Activated naive CD4-positive, alpha-beta T cell treated with anti-CD3 and anti-CD28 coated beads, Interleukin-2, amount 50 U/mL, for 72 hours (primary cell): ENCODE measurements at places on chromosomes 13 and 19. TPM values are rescaled to one million over a fixed set of nuclear protein-coding genes. Genes with fewer than 3 reads are reported as not detected.

ZNF714 gene
- total RNA-seq, result 31.0 TPM

- no peak for DNase-seq
Measured at GRCh38 chr13:20685092-20685491, 18.4 kb upstream of the IL17D start.

DNA sequence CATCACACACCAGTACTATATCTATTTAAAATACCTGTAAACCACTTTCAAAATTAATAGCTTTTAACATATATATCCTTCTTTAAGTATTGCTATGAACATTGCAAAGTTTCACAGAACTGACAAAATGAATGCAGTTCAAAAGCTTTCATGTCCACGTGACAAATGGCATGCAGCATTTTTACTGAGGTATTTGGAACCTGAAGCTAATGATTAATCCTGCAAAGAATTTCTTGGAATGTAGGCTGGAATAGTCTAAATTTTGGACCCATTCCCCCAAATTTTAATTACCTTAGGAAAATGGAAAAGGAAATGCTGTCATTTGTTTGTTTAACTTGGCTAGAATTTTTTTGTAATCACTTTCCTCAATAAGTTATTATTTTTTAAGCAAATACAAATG, 423.8 kb upstream of the GPC6 start:
- DNase-seq, result no peak

DNA sequence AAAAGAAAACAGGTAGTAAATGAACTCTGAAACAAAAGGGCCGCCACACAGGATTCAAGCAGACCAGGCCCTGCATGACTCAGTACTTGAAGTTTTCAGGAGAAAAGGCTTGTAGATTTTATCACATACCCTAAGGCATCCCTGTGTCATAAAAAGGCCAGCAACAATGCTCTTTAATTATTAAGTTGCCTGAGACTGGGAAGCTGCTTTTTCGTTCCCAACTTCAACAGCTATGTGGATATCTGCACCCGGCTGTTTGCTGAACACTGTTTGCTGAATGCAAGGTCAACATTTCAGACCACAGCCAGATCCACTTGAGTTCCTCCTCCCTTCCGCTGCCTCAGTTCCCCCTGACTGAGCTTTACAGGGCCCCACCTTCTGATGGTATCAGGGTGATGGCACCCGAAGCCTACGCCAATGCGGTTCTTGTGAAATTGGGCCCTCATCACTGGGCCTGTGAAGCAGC, 6.1 kb upstream of the ECH1 start:
- DNase-seq, result no peak

DNA sequence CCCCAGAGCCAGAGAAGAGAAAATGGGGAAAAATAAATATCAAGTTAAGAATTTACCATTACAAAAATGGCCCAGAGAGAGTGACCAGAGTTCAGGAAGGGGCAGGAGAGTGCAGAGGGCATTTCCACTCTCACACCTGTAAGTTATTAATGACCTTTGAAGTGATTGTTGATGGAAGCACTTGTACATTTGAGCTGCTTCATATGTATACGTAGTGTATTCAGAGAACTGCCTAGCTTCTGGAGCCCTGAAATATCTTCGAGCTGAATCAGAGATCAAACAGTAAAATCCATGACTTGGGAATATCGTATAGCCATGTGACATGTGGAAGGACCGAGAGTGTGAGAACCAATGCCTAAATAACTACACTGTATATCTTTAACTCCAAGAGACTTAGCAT, 49.2 kb upstream of the PCCA start:
- DNase-seq, result no peak

- no peak for DNase-seq
Measured at GRCh38 chr13:51435002-51435578, 17.7 kb downstream of the INTS6 start.

DNA sequence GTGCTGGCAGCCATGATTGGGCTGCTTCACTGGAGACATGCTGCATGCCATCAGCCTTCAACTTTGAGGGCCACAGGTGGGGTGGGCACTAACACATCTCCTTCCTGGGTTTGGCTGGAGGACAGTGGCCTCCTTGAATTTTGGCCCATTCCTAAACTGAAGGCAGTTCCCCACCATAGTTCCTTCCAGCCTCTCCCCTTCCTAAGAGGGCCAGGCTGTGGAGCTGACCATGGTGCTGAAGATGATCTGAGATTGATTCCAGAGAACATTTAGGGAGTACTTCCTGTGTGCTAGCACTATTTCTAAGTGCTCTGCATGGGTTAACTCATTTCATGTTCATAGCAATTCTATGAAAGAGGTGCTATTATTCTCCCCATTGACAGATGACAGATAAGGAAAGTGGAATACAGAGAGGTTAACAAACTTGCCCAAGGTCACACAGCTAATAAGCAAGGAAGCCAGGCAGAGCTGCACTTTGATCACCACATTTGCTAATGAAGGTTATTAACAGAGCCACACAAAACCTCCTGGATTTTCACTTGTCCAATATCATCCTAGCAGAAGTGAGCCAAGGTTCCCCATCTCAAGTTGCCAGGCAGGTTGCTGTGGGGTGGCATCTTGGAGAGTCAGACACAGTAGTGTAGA, 175.3 kb downstream of the ZIC5 start:
- DNase-seq, result no peak

GRCh38 chr19:9709305-9709704, 34.4 kb upstream of the ZNF562 start:
- DNase-seq, result no peak

TMEM38A gene
- 1.6 TPM for total RNA-seq

LILRA6 gene
- total RNA-seq, result not detected

DNA sequence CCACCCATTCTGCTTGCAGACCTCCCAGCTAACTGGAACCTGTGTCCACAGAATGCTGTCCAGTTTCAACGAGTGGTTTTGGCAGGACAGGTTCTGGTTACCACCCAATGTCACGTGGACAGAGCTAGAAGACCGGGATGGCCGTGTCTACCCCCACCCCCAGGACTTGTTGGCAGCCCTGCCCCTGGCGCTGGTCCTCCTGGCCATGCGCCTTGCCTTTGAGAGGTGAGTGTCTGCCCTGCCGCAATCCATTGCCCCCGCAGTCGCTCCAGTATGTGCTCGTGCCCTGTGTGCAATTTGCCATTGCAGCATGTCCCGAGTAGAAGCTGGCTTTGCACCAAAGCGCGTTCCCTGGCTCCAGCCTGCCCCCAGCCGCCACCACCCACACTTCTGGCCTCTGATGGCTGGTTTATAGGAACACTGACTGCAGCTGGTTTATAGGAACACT, 41.9 kb downstream of the CERS4 start:
- DNase-seq, result no peak

DNA sequence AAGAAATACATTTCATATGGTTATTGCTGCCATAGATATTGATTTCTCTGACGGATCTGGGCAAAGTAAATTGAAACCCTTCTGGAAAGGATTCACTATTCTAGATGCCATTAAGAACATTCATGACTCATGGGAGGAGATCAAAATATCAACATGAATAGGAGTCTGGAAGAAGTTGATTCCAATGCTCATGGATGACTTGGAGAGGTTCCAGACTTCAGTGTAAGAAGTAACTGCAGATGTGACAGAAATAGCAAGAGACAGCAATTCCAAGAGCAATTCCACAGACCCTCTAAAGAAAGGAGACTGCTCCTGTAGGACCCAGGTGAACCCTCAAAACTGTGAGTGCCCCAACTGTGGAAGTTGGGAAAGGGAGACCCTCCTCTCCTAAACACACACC, 30.9 kb upstream of the KCTD12 start:
- DNase-seq, result no peak

LINGO3 gene
- 0.25 TPM for total RNA-seq

DNA sequence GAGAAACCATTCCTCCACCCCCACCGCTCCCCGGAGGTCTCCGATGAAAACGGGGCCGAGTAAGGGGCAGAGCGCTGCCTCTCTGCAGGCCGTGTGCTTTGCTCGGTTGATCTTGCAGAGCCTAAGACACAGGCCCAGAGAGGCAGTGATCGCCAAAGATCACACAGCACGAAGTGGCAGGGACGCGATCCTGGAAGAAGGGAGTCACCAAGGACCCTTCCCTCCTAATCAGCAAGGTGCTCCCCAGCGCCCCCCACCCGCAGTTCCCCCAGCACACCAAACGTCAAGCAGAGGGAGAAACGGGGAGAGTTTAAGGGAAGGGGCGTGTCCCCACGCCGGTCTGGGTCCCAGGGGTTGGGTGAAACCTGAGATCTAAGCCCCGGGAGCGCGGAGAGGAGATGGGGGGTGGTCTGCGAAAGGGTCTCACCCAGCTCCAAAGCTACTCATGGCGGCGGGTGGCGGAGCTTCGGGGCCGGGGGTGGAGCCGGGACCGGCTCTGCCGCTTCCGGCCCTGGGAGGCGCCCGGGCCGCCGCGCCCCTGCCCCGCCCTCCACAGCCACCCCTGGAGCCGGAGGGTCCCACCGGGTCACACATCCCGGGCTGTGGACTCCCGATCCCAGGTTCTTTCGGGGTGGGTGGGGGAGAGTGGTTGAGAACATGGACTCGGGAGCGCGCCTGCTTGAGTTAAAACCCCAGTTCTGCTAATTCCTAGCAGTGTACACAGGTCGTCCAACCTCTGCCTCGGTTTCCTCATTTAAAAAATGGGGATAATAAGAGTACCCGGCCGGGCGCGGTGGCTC, at the start of gene EML2:
Gene EML2, minus strand, starts transcription at position 468 of the 800 bp plus-strand sequence. Its CDS starts 21 bp downstream, at position 447.
- DNase-seq, result peak; percentile 73

NCR1 gene
- 0.61 TPM for total RNA-seq

DNA sequence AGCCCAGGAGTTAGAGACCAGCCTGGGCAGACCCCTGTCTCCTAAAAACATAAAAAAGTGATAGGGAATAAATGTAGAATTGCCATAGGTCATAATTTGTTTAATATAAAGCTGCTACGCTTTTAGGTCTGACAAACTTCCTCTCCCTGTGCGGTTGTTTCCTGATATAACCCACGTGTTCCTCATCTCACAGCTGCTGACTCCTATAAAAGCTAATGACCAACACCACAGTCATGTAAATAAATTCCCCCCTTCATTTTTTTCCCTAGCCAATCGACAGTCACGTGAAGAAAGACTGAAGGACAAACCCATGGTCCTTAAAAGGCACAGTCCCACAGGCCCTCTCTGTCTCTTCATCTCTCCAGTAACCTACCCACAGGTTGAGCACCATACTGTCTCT, 27.5 kb downstream of the ZNF266 start:
- DNase-seq, result no peak

SIX5 gene
- total RNA-seq, result 2.7 TPM

LSR gene
- 10.3 TPM for total RNA-seq

DNA sequence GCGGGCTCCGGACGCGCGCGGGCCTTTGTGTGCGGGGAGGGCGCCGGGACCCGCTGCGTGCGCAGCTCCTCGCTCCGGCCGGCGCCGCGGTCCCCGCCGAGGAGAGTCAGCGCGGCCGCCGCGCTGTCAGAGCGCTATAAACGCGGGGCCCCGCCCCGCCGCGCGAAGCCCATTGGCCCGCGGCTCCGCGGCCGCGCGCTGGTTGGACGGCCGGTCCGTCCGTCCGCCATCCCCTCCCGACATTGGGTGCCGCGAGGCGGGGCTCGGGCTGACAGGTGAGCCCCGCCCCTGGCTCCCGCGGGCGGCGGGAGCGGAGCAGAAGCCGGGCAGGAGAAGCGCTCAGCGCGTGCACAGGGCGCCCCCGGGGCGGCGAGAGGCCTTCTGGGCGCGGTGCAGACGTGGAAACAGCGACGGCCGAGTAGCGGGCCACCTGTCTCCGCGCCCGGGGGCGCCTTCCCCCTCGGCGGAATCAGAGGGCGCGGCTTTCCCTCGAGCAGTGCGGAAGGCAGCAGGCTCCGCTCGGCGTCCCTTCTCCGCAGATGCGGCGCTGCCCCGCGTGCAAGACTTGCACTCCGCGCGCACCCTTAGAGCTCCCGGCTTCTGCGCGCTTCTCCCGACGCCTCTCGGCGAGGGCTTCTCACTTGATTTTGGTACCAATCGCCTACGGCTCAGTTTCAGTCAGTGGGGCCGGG, at the start of gene EFNB2:
Gene EFNB2, minus strand, starts transcription at position 111 of the 692 bp plus-strand sequence. CDS start 698 bp downstream, outside the sequence.
- peak; percentile 90 for DNase-seq

DNA sequence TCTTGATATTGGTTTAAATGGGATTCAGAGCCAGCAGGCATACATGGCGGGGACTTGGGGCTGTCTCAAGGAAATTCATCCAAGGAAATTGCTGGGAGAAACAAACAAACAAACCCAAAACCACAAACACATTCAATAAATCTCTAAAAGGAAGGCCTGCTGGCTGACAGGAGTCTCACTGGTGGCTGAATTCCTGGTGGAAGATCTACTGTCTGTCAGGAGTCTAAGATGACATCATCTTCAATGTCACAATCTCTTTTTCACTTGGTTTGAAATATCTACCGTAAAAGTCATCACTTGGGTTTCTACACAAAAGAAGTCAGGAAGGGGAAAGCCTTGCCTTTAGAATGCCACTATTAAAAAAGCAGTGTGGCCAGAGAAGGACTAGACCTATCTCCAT, 87.9 kb downstream of the KLF5 start:
- DNase-seq, result no peak

DNA sequence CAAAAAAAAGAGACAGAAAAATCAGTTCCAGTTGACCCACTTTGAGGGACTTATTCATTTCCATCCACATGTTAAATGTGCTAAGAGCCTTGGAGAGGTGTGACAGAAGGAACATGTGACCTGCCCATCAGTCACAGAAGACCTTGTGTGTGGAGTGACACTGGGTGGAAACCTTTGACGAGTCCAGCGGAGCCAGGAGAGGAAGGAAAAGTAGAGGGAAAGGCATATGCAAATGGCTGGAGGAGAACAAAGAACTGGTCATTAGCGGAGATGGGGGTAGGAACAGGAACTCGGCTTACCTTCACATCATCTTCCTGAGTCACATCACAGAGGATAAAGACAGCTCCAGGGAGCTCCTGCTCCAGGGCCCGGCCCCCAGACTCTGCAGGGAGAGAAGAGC, 2.3 kb downstream of the HSD17B14 start:
- DNase-seq, result no peak

- DNase-seq, result no peak
Measured at GRCh38 chr13:110922506-110922905, 7.6 kb upstream of the ANKRD10 start.

C13orf42 gene
- total RNA-seq, result not detected

GRCh38 chr19:850221-850978, 1.7 kb upstream of the ELANE start:
- DNase-seq, result no peak

GRCh38 chr13:98658131-98658530, 81.2 kb upstream of the STK24 start:
- no peak for DNase-seq

- peak; percentile 56 for DNase-seq
Measured at GRCh38 chr19:55005684-55006488, 32.2 kb downstream of the GP6 start.

LRG1 gene
- 3.0 TPM for total RNA-seq

ZNF135 gene
- 0.58 TPM for total RNA-seq

SLC15A1 gene
- not detected for total RNA-seq

- no peak for DNase-seq
Measured at GRCh38 chr19:50427997-50428425, 4.7 kb upstream of the MYBPC2 start.

- DNase-seq, result no peak
Measured at GRCh38 chr13:94280349-94280748, 199.1 kb downstream of the DCT start.

DNA sequence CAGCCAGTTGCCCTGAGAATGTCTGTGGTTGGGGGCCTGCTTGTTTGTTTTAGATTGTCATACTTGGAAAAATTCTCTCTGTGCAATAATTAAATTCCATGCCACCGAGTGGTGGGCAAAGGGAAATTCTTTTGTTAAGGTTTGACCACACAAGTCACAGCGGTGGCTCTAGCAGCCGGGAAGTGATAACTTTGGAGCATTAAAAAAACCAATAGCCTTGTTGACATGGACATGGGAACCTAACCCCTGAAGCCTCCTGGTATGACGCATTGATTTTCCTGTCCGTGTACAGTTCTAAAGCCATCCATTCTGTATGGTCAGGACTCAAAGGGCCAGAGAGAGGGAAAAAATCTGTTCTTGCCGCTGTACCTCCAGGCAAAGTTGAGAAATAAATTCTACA, 384.9 kb upstream of the ZNF507 start:
- no peak for DNase-seq

KLK1 gene
- 5.0 TPM for total RNA-seq
